ENCODE measurements at places on chromosomes 16 and 17.
A peak's percentile ranks its signal among the peaks of the same experiment; 100 is the strongest.

DNA sequence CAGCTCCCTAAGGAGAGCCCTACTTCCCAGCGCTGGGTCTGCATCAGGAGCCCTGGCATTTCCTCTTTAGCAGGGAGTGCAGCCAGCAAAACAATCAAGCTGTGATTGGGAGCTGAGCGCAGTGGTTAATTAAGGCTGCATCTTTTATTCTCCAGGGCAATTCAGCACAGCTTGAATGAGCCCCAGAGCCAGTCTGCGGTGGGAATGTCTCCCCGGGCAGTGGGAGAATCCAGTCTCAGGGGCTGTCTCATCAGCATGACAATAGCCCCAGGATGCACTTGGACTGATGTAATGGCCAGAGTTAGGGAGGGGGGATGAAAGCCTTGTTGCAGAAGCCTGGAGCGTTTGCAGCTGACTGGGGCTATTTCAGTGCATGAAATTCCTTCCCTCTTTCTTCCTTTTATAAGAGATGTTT is 292.6 kb upstream of the SOX9 start:
- no peak for DNase-seq

GRCh38 chr17:77875881-77876509 is 82.5 kb upstream of the TNRC6C start:
- no peak for DNase-seq

- no peak for DNase-seq
These were observed 23.5 kb downstream of the PLD6 start for GRCh38 chr17:17182598-17183136.

- DNase-seq, result no peak
These were observed 24.7 kb upstream of the TMC7 start for GRCh38 chr16:18959031-18959505.

GRCh38 chr17:48299760-48300159 is 130.3 kb downstream of the SKAP1 start:
- no peak for DNase-seq

GRCh38 chr16:54462151-54462651 is 175.6 kb upstream of the IRX3 start:
- no peak for DNase-seq

GRCh38 chr17:34769049-34769448 is 189.7 kb downstream of the TMEM132E start:
- no peak for DNase-seq

- DNase-seq, result no peak
These were observed 37.0 kb downstream of the NUBP1 start for GRCh38 chr16:10780628-10781027.

DNA sequence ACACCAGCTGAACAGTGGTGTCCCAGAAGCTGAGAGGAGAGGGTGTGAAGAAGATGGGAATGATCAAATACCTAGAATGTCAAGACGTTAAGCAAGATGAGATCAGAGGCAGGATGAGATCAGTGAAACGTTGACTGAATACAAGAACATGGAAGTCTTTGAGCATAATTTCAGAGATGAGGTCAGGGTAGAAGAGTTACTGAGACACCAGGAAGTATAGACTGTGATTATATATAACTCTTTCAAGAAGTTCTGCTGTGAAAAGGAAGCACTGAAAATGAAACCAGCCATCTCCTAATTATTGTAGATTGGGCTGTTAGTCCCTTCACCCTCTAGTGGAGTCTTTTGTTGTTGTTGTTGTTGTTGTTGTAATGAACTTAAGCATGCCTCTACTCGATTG is 9.1 kb downstream of the SHCBP1 start:
- DNase-seq, result no peak

GRCh38 chr16:10678655-10679054 is 16.1 kb downstream of the TEKT5 start:
- DNase-seq, result no peak

DNA sequence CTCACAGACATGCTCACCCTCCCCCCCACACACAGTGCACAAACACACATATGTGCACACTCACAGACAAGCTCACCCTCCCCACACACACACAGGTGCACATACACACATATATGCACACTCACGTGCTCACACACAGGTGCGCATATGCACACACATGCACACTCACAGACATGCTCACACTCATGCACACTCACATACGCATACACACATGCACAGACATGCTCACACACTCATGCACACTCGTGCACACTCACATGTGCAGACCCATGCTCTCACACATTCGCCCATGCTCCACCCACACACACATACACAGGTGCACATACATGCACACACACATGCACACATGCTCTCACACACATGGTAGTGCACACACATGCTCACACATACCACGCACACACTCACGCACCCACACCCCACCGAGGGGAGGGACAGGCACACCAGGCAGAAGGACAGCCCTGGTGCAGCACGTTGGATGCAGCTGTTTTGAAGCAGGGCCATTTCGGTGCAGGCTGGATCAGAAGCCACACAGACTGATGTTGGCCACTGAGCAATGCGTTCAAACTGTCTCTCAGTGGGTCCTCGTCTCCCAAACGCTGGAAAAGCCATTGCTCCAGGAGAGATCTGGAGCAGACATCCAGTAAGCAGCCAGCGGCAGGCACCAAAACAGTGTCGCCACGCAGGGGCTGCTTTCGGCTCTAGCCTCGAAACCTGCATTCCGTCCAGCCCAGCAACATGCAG is 86.2 kb upstream of the ZNF469 start:
- DNase-seq, result no peak

DNA sequence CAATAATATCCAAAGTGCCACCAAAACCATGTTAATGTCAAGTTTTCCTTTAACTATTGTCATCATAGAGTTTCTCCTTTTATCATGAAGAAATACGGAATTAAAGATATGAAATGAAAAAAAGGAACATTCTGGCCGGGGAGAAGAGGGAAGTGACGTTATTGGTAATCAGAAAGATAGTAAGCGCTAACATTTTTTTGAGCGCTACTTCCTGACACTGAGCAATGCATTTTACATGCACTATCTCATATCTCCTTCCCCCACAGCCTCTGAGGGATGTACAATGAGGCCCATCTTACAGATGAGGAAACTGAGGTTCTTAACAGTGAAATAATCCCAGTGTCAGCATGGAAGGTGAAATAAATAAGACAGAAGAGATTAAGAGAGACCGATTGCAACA is 410.9 kb downstream of the SOX9 start:
- DNase-seq, result no peak

DNA sequence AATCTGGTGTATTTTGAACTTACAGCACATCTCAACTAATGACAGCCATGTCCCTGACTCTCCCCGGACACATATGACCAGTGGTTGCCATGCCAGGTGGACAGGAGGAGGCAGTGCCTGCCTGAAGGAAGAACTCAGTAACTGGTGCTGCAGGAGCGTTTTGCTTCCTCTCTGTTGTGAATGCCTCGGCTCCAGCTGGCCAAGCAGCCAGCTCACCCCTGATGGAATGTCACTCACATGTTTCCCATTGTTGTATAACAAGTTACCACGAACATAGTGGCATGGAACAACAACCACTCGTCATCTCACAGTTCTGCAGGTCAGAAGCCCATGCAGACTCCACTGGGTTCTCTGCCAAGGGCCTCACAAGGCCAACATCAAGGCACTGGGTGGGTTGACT is 20.1 kb upstream of the IRF8 start:
- no peak for DNase-seq

DNA sequence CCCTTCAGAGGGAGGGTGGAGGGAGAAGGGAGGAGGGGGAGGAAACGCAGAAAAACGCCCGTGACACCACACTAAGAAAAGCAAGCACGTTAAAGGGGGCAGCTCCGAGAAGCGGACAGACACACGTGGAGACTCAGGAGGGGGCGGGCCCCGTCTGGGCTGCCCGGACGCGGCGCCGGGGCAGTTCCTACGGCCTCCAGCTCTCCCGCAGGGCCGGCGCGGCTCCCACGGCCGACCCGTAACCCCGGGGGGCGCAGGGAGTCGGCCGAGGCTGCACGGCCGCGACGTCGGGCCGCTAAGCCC is 362 bp downstream of the KLHDC4 start:
- no peak for DNase-seq

- DNase-seq, result no peak
These were observed 485.7 kb downstream of the HS3ST4 start for GRCh38 chr16:26177438-26177837.

DNA sequence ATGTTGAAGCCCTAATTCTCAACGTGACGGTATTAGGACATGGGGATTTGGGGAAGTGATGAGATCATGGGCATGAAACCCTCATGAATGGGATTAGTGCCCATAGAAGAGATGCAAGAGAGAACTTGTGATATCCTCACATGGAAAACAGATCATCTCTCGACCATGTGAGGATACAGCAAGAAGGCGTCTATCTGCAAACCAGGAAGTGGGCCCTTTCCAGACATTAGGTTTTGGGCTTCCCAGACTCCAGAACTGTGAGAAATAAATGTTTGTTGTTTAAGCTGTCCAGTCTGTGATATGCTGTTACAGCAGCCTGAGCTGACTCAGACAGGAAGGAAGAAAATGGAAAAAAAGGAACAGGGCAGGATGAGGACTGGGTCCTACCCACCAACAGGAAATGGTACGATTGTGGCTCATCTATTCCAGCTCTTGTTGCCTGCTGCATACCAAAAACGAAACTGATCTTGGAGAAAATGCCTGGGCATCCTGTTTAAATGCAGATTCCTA is 21.9 kb upstream of the SSTR2 start:
- DNase-seq, result peak; percentile 73

All from bone marrow (tissue), 2 donors.